ENCODE measurements at places on chromosomes 3 and 15.

DNA sequence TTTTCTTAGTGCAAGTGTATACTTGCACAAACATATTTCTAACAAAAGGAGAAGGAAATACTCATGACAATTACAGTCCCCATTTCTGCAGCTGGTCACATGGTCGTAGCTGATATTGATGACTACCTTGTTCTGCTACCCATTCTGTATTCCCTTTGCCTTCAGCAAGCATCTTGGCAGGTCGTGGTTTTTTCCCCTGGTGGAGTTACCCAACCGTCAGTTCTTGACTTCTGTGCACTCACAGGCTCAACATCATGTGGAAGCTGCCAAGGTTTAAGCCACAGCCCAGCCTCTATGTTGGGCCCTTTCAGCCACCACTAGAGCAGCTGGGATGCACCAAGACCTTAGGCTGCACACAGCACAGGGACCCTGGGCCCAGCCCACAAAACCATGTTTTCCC is 56.1 kb downstream of the VGLL3 start:
- DNase-seq: no peak

GRCh38 chr3:33437556-33438283 is 2.5 kb downstream of the UBP1 start:
- no peak for DNase-seq

- DNase-seq: no peak
Observed at GRCh38 chr3:37477711-37478487, 303.5 kb upstream of the LRRFIP2 start.

- DNase-seq: no peak
Observed at GRCh38 chr3:153210146-153210545, 48.1 kb downstream of the RAP2B start.

- DNase-seq: no peak
Observed at GRCh38 chr3:141877911-141878310, 1.5 kb downstream of the ATP1B3 start.

GRCh38 chr3:12885583-12885930 is 44.2 kb upstream of the RPL32 start:
- DNase-seq: no peak

GRCh38 chr3:127307916-127308315 is 20.1 kb upstream of the PRR20G start:
- no peak for DNase-seq

DNA sequence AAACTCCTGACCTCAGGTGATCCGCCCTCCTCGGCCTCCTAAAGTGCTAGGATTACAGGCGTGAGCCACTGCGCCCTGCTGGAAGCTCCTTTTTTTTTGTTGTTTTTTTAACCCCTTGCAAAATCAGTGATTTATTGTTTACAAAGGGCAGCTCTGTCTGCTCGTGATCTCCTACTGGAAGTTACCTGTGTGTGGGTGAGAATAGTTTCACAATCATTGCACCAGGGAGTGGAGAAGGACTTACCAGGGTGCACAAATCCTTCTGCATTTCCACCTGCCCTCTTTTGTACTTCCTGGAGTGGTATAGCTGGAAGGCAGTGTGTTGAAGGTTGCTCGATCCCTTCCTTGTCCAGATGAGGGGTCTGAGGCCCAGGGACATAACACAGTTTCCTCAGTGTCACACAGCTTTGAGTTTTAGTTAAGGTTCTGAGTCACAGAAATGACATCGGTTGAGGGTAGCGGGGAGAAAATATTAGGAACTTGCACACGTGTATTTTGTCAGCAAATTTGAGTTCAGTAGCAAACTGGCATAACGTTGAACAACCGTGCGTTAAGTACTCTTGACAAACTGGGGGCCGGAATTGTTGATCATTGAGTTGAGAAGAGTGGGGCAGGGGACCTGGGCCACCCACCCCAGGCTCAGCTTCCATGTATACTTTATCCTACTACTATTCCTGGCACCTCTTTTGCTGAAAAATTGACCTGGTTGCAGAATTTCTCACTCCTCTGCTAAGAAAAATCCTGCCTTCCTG is 11.3 kb upstream of the TRAK1 start:
- DNase-seq: no peak

DNA sequence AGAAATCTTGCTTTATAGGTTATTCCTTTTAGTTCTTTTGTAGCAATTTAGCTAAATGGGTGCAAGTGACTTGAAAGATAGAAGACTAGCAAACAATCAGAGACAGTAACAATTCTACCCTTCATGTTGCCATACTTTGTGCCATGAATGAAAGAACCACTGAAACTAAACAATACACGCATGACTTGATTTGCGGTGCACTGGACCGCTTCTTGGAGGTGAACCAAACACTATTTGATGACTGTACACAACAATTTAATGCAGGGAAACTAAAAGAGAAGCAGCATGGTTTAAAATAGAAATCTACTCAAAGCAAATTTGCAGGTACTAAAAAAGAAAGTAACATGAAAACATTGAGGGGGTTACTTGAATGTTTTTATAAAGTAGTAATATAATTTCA is 331.0 kb upstream of the RARB start:
- DNase-seq: no peak

DNA sequence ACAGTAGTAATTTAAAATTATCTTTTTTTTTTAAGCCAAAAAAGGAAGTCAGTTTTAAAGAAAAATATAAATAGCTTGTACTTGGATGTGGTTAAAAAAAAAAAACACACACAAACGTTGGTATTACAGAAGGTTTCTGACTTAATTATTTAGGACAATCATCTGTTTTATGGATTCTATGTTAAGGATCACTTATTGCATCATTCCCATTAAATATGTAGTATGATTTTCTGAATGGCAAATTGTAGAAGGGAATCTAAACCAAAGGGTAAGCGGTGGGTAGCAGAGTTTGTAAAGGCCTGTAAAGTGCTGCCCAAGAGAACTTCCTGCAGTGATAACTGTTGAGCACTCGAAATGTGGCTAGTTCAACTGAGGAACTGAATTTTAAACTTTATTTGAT is 8.0 kb downstream of the SENP2 start:
- DNase-seq: no peak

DNA sequence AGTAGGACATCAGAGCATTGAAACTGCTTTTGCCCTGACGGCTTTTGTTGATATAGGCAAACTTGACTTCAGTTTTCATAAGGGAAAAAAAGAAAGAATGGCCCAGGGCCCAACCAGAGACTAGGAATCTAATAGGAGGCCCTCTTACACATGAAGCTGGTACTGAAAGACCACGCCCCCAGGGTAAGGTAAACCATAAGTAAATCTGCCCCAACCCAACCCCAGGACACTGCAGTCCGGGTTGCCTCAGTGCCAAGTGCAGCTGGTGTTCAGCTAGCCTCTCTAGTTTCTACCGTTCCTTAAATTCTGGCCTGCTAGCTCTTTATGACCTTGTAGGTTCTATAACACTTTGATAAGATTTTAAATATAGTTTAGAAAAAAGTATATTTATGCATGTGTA is 136.7 kb downstream of the AQP9 start:
- DNase-seq: no peak

- DNase-seq: no peak
Observed at GRCh38 chr3:75906555-75907112, 121.3 kb upstream of the ZNF717 start.

DNA sequence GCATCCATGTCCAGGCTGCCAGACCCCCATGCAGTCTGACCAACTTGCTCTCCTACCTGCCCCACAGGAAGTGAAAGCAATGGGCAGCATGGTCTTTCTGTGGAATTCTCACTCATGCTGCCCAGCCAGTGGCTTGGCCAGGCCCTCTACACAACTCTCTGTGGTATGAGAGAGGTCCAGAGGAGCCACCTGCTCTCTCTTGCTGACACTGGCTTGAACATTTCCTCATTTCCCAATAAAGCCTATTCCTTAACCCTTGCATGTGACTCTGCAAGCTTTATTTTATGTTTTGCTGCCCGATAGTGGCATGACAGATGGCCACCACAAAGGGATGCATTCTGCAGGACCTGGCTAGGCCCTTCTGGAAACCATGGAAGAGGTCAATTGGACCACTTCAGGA is 53.8 kb downstream of the CCR1 start:
- no peak for DNase-seq

GRCh38 chr3:70179111-70179510 is 133.3 kb downstream of the MDFIC2 start:
- DNase-seq: no peak

- DNase-seq: no peak
Observed at GRCh38 chr3:184778426-184779332, 33.3 kb upstream of the VPS8 start.

DNA sequence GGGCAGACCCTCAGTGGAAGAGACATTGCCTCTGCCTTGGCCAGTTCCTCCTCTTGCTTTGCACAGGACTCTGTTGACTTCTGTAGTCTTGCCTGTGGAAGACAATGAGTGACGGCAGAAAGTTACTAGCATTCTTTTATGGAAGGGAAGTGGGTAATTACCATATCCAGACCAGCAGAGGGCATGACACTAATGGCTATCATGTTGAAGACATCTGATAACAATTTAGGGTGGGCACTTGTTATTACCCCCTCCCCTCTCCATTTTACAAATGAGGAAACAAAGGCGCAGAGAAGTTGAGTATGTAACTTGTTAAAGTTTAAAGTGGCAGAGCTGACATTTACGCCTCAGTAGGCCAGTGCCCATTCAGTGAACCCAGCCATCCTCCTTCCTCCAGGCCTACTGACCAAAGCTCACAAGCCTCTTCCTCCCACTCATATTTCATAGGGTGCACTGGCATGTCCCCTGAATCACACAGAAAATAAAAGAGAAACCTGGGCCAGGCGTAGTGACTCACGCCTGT is 48.2 kb upstream of the FMN1 start:
- DNase-seq: no peak

- DNase-seq: no peak
Observed at GRCh38 chr3:47377186-47377585, 3.6 kb upstream of the PTPN23 start.

DNA sequence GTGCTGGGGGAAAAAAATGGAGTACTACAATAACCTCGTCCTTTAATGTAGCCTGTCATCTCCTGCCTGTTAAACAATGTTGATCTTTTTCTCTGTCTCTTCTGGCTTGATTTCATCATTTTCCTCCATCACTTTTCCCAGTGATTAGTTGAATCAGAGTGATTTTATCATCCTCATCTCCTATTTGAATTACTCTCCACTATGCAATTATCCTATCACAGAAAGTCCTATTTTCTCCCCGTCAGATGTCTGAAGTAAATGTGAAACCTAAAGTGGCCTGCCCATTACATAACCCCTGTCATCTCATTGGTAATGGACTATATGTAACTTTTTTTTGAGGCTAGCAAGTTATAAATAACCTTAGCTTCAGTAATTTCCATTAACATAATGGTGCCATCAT is 201.8 kb downstream of the CACNA2D3 start:
- no peak for DNase-seq

DNA sequence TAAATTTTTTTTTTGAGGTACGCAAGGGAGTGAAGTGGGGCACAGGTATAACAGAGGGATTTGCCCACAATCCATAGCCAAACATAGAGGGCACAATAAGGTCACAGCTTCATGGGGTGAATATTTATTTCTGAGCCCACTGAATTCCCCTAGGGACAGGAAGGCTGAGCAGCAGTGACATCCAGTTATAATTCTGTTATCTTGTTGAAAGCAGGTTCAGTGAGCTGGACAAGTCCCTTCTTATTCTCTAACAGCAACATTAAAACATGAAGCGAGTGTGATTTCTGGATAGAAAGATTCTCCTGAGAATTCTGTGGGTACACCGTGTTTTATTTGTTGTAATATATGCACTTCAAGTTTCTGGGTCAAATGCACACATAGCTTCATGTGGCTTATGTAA is 538.2 kb downstream of the NAALADL2 start:
- DNase-seq: no peak

DNA sequence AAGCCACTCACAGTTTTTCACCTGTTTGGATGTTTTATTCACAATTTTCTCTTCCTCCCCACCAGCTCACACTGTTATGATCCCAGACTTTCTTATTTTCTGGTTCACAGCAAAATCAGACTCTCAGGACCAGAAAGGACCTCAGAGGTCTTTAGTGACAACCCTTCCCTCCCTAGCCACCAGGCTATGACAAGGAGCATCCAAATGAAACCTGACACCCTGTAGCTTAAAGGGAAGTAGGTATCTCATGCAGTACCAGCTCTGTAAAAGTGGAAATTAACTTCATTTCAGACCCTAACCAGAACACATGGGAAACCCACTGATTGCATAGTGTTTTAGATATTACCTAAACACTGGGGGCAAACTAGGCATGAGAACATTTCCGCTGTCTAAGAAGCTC is 45.3 kb downstream of the ATP13A5 start:
- DNase-seq: no peak

DNA sequence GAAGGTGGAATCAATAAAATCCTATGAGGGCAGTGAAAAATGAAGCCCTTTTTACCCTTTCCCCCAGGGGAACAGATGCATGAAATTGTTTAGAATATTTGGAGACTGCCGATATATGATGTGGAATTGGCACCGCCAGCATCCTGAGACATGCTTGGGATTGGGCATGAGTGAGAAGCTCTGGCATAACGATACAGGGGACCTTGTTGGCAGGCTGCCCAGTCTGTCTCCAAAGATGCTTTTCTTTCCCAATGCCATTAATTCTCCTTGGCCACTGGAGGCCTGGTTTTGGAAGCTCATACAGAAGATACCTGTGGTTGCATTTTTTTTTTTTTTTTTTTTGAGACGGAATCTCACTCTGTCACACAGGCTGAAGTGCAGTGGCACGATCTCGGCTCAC is 800.6 kb upstream of the LMCD1 start:
- DNase-seq: no peak

GRCh38 chr3:45565342-45565741 is 29.2 kb upstream of the LIMD1 start:
- DNase-seq: no peak

- DNase-seq: no peak
Observed at GRCh38 chr3:164723396-164723795, 354.9 kb downstream of the SI start.

- DNase-seq: no peak
Observed at GRCh38 chr15:78207110-78207458, 27.3 kb downstream of the ACSBG1 start.

DNA sequence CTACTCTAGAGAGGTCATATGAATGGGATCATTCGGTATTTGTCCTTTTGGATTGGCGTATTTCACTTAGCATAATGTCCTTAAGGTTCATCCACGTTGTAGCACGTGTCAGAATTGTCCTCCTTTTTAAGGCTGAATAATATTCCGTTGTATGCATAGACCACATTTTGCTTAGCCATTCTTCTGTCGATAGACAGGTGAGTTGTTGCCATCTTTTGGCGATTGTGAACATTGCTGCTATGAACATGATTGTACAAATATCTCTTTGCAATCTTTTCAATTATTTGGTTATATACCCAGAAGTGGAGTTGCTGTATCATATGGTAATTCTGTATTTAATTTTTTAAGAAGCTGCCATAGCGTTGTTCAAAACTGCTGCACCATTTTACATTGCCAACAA is 52.4 kb upstream of the GOLGA8J start:
- no peak for DNase-seq

GRCh38 chr3:100073049-100073713 is 41.1 kb downstream of the FILIP1L start:
- DNase-seq: no peak

DNA sequence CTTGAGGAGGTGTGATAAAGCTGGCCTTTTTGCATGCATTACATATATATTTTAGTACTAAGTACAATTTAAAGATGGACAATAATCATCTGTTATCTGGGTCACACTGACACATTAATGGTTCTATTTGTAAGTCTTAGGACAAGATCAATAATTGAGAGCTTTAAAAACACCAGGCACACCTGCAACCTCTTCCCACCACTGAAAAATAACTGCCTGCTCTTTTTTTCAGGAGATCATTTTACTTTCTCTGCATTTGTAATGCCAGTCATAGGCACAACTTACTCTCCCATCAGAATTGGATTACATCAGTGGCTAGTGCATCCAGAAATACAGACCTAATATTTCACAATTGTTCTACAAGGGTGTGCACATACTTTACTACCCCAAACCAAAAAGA is 149.8 kb downstream of the MECOM start:
- DNase-seq: no peak

All from NCI-H1436 (cell line).